ENCODE measurements at places on chromosomes 13 and 19.

GRCh38 chr19:42571116-42571515 lies 23.6 kb downstream of the CEACAM8 start:
- DNase-seq, result no peak

DNA sequence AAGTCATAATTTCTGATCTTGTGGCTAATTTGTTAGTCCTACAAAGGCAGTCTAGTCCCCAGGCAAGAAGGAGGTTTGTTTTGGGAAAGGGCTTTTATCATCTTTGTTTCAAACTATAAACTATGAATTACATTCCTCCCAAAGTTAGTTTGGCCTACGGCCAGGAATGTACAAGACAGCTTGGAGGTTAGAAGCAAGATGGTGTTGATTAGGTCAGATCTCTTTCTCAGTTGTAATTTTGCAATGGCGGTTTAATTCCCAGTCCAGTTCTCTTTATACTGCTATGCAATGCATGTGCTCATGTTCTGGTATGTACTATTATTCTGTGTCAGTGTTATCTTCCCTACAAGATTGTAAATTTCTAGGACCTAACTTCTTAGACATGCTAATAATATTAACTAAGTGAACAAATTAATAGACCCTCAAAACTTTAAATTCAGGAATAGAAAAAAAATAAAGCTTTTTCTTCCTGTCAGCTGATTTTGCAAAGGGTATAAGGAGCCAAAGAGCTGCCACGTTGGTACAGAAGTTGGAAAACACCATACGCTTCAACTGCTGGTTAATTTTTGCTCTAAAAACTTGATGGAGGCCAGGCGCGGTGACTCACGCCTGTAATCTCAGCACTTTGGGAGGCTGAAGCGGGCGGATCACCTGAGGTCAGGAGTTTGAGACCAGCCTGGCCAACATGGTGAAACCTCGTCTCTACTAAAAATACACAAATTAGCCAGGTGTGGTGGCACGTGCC lies 1.3 kb upstream of the DNAJC15 start:
- no peak for DNase-seq

DNA sequence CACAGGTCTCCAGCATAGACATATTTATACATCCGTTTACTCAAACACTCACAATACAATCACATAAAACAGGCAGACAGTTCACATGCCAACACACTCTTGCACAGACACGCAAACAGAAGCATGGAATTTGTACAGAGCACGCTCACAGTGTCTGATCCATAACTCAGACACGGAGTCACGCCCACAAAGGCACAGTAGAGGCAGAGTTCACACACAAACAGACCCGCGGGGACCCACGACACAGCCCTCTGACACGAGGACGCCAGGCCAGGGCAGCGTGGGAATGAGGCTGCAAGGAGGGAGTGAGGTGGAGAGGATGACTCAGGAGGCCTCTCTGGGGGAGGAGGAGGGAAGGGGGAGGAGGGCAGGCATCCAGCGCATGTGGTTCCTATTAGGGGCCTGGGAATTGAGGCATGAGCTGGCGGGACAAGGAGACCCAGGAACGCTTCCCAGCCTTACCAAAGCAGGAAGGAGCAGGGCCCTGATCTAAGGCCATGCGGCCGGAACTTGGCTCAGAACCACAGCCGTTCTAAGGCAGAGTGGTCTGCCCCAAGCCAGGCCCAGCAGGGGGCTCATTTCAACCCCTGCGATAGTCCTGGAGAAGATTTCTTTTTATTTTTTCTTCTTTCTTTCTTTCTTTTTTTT lies 9.1 kb upstream of the OLFM2 start:
- DNase-seq, result no peak

DNA sequence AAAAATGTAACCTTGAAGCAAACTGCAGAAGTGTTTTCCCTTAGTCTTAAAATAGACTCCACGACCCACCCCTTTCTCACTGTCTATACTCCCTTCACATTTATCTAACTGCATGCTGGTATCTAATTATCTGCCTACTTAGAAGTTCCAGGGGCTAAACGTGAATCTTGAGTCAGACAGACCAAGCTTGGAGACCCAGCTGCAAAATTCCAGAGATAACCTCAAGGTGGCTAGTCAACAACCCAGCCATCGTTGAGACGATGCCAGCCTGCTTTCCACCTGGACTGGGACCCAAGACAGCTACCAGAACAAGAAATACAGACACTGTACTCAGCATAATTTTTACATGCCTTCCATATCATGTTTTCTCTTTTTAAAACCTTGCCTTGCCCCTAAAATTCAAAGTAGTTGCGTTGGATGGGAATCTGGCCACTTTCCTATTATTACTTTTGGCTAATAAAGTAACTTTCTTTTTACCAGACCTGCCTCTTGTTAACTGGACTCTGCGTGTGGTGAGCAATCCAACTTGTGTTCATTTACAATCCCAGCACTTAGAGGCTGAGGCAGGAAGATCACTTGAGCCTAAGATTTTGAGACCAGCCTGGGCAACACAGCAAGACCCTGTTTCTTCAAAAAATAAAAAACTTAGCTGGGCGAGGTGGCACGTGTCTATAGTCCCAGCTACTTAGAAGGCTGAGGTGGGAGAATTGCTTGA lies 82.3 kb downstream of the CDADC1 start:
- no peak for DNase-seq

DNA sequence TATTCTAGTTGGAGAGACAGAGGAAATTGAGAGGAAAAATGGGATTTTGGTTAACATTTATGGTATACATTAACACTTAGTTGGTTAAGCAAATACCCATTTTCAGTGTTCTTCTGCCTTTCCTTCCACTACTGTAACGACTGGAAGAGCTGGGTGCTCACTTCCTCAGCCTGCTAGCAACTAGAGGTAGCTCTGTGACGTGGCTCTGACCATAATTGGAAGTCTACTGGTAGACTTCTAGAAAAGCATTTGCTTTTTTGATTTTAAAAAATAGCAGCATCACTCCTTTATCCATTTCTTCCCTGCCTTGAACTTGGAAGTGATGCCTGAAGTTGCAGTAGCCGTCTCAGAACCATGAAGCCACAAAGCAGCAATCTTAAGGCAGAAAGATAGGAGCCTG lies 15.9 kb downstream of the NHLRC3 start:
- DNase-seq, result no peak

DNA sequence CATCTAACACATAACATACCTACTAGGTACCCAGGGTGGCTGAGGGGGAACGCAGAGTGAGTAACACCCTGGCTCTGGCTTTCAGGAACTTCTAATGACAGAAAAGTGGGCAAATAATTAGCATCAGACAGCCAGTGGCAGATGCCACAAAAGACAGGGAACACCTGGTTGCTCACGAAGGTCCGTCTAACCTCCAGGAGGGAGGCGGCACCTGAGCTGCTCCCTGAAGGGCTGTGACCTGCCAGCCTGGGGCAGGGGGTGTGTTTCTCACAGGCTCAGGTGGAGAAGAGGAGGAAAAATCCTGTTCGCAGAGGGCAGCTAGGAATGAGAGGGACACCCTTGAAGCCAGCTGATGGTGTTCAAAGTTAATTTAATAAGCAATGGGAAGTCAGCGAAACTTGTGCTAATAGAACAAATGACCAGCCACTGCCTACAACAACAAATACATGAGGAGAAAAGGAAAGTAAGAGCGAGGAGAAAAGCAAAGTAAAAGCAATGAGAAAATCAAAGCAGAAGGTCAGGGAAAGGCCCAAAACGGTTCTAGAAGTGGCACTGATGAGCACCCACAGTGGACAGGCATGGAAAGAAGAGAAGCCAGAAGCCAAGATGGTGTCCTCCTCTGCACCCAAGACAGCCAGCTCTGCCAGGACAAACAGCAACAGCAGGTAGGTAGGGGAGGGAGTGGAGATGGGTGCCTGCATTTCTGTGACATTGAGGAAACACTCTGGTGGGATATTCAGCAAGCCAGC lies 87.3 kb downstream of the STK24 start:
- DNase-seq, result no peak

- peak; percentile 74 for DNase-seq
Observed at GRCh38 chr19:46821512-46822409, 28.9 kb downstream of the AP2S1 start.

- DNase-seq, result no peak
Observed at GRCh38 chr13:106633321-106633720, 65.4 kb upstream of the ARGLU1 start.

GRCh38 chr19:35789978-35790944 lies 14.9 kb downstream of the ARHGAP33 start:
- DNase-seq, result no peak

- no peak for DNase-seq
Observed at GRCh38 chr13:114002009-114002544, 28.2 kb upstream of the C13orf46 start.

GRCh38 chr13:113293686-113294085 lies 3.4 kb upstream of the LAMP1 start:
- no peak for DNase-seq

GRCh38 chr13:50149932-50150331 lies 134.7 kb downstream of the KCNRG start:
- no peak for DNase-seq

DNA sequence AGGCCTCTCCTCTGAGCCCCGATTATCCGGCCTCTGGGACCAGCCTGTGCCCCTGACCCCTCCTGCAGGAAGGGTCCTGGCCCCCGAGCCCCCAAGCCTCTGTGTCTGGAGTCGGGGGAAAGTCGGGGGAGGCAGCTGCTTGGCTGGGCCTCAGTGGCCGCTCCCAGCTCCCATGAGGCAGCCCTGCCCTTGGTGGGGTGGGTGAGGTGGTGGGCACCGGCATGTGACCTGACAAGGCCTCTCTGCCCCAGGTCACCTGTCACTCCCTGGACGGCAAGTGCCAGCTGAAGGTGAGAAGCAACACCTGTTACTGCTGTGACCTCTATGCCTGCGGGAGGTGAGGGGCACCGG lies 41.5 kb downstream of the TMEM255B start:
- no peak for DNase-seq

DNA sequence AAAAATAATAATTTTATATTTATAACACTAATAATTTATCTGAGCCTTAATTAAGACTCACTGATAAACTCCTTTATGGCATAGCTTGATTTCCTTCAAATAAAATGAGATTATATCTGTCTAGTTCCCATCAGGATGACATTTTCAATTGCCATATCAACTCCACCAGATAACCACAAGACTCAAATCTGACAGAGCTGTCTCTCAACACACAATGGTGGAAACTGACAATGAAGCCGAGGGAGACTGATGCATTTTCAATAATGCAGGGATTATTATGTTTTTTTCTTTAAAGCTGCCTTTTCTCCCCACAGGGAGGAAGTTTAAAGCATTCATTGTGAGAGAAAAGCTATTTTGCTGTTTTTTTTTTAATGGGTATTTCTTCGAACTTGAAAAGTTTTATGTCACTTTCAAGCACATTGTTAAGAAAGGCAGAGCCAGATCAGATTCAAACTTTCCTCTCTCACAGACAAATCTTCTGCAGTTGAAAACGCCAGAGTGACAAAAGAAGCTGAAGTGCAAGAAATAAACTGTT lies 1326.9 kb upstream of the MIR17HG start:
- no peak for DNase-seq

- no peak for DNase-seq
Observed at GRCh38 chr13:77853703-77854102, 64.9 kb downstream of the EDNRB start.

- no peak for DNase-seq
Observed at GRCh38 chr13:75186379-75186778, 295.6 kb downstream of the TBC1D4 start.

- DNase-seq, result no peak
Observed at GRCh38 chr13:91767651-91768050, 369.2 kb downstream of the GPC5 start.

- DNase-seq, result no peak
Observed at GRCh38 chr13:20198781-20199180, 6.0 kb upstream of the GJB2 start.
